Tibial nerve (tissue), 4 donors: ENCODE measurements at places on chromosomes 6 and 20. TPM values are rescaled to one million over a fixed set of nuclear protein-coding genes. Genes with fewer than 3 reads are reported as not detected.
A peak's percentile ranks its signal among the peaks of the same experiment; 100 is the strongest.

DNA sequence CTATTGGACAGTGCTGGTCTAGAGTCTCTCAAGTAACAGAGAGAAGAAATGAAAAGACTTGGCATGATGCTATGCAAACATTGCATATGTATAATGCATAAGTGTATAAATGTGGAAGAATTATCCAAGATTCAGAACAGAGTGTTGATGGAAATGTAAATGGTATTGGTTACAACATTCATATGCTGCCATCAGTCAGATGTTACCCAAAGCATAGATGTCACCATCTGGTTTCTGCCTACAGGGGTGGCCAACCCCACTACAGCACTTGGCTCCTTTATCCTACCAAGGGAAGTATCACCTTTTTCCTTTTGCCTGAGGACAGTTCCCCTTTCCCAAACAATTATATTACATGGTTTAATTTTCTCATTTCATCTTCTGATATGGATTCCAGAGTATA, 11.9 kb downstream of the POPDC3 start:
- no peak overlapping the region for H3K27ac ChIP-seq
- H3K36me3 ChIP-seq: no peaks in the 10 kb centered on the region
- H3K27me3 ChIP-seq: no peaks in the 10 kb centered on the region
- no peak for DNase-seq
- H3K4me1 ChIP-seq: no peaks in the 10 kb centered on the region

The ECI2 gene
- total RNA-seq: 76.2 TPM

The RSPO4 gene
- 0.30 TPM for total RNA-seq

The SLC22A3 gene
- 76.8 TPM for total RNA-seq

DNA sequence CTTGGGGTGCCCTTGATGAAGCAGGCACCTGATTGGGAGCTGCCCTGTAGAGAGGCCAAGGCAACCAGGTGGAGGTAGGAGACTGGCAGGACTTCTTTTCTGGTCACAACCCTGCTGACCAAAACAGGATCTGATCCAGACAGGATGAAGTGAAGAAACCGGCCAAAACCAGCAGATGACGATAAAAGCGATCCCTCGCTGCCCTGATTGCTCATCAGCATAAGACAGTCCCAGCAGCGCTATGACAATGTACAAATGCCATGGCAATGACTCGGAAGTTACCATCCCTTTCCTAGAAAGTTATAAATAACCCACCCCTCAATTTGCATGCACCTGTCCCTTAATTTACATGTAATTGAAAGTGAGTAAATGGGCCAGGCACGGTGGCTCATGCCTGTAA, 88.4 kb upstream of the PDE10A start:
- no peaks in the 10 kb centered on the region for H3K36me3 ChIP-seq
- H3K27me3 ChIP-seq: no peaks in the 10 kb centered on the region
- DNase-seq: no peak
- no peaks in the 10 kb centered on the region for H3K4me1 ChIP-seq
- no peak overlapping the region for H3K27ac ChIP-seq

DNA sequence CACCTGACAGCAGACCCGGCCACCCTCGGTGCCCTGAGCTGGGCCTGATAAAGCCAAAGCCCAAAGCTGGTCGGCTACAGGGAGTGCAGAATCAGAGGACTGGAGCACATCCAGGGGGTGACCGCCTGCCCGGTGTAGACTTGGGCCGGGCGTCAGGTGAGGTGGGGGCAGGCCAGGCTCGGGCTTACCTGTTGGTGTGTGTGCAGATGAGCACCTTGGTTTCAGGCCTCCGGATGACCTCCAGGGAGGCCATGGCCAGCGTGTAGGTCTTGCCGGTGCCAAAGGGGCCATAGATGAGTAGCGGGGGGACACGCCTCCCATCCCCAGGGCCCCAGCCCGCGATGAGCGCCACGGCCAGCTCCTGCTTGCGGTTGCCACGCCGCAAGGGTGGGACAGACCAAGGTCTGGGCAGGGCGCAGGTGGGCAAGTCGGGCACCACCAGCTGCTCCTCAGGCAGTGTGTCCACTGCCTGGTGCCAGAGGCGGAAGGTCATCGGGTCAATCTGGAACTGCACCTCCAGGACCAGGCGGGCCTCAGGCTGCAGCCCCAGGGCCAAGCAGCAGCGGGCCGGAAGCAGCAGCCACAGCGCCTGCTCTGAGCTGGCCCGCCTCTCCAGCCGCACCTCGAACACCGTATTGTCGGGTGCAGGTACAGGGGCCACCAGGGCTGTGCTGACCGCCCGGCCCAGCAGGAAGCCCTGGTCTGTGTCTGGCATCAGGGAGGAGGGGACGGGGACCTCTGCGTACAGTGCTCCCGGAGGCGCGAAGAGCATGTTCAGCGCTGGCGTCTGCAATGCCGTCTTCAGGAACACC, 5.7 kb downstream of the HELZ2 start:
- H3K27ac ChIP-seq: no peak overlapping the region
- H3K4me3 ChIP-seq: no peak overlapping the region
- no peaks in the 10 kb centered on the region for H3K27me3 ChIP-seq
- H3K36me3 ChIP-seq: peaks cover 79% of the 10 kb centered on the region
- H3K4me1 ChIP-seq: no peaks in the 10 kb centered on the region

GRCh38 chr20:63092660-63093215, 86.0 kb upstream of the BHLHE23 start:
- H3K36me3 ChIP-seq: no peaks in the 10 kb centered on the region
- H3K4me1 ChIP-seq: no peaks in the 10 kb centered on the region
- no peak for DNase-seq
- H3K27me3 ChIP-seq: peaks cover 65% of the 10 kb centered on the region
- no peak overlapping the region for H3K4me3 ChIP-seq

- no peaks in the 10 kb centered on the region for H3K36me3 ChIP-seq
- DNase-seq: no peak
- H3K27me3 ChIP-seq: no peaks in the 10 kb centered on the region
- H3K4me3 ChIP-seq: no peak overlapping the region
- H3K4me1 ChIP-seq: no peaks in the 10 kb centered on the region
These were observed 2.1 kb upstream of the MUC22 start for GRCh38 chr6:31008165-31008564.

DNA sequence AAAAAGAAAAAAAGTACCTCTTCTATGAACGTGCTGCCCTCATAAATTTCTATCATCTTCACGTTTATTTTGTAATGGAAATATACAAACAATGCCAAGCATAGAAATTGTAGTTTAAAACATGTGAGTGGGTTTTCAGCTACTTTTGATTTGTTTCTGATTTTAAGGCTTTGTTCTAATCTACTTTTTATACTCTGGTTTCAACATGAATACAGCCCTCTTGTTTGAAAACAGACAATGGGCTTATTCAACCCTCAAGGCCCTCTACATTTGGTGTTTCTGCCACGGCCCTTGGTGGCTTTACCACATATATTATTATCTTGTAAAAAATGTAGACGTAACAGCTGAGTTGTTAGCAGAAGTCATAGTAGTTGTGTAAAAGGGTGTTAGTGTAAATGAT, 153.9 kb downstream of the SOX4 start:
- H3K27ac ChIP-seq: peak overlapping the region; percentile 38
- H3K36me3 ChIP-seq: no peaks in the 10 kb centered on the region
- no peaks in the 10 kb centered on the region for H3K4me1 ChIP-seq
- no peak for DNase-seq

The SLC17A2 gene
- total RNA-seq: not detected

- no peak overlapping the region for H3K4me3 ChIP-seq
- no peaks in the 10 kb centered on the region for H3K27me3 ChIP-seq
- H3K36me3 ChIP-seq: peaks cover 98% of the 10 kb centered on the region
- H3K4me1 ChIP-seq: no peaks in the 10 kb centered on the region
- no peak for DNase-seq
These were observed 21.6 kb downstream of the SERINC3 start for GRCh38 chr20:44500221-44500620.

DNA sequence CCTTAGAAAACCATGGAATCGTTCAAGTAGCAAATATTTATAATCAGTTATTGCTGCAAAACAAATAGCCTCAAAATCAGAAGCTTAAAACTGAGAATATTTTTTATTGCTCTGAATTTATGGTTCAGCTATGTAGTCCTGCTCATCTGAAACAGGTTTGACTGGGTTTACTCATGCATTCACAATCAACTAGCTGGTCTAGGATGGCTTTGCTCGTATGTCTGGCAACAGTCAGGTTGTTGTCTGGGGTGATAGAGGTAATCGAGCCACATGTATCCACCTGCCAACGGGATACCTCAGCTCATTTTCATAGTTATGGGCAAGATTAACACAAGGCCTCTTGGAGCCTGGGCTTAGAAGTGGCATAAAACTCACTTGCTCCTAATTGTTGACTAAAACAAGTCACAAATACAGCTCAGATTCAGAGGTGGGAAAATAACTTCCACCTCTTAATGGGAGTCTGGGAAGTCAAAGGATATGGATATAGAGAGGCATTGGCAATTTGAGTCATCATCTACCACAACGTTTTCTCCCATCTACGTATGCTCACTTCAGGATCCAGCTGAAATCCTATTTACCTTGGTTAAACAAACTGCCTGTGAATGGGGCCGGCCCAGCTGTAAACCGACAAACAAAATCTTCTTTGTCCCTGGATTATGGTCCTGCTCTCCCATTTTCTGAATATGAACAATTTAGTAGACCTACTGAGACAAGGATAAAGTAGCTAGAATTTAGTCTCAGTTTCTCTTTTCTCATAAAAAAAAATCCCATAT, 54.5 kb upstream of the TENT5A start:
- H3K4me1 ChIP-seq: no peaks in the 10 kb centered on the region
- no peak for DNase-seq
- no peaks in the 10 kb centered on the region for H3K27me3 ChIP-seq
- no peaks in the 10 kb centered on the region for H3K36me3 ChIP-seq

DNA sequence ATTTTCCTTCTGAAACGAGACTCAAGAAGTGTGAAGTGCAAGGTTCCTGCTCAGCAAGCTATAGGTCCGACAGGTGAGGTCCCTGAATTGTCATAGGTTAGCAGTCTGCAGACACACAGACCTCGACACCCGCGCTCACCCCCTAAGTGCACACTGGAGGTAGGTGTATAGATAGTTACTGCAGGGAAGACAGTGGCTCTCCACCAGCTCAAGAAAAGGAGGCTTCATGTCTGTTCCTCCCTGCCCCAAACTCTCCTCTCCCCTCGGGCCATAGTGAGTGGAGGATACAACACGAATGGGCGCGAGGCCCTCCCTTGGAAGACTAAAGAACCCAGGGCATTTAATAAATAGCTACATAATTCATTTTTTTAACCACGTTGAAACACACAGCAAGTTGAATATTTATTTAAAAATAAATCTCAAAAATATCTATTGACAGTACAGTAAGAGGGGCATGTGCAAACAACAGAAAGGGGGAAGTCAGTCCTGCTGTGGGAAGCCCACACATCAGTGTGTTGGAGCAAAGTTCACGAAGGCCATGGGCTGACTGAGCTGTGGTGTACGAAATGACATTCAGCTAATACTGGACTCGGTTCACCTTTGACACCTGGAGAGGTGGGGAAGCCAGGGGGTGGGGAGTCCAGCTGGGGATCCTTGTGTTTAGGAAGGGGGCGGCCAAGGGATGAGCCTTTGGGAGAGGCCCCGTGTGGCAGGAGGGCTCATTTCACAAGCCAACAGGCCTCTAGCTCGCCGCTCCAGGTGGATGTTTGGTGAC, 10.7 kb downstream of the SPATA2 start:
- no peaks in the 10 kb centered on the region for H3K27me3 ChIP-seq
- DNase-seq: no peak
- H3K4me3 ChIP-seq: no peak overlapping the region
- H3K4me1 ChIP-seq: peaks cover 1% of the 10 kb centered on the region

The EFCAB8 gene
- total RNA-seq: 0.30 TPM

DNA sequence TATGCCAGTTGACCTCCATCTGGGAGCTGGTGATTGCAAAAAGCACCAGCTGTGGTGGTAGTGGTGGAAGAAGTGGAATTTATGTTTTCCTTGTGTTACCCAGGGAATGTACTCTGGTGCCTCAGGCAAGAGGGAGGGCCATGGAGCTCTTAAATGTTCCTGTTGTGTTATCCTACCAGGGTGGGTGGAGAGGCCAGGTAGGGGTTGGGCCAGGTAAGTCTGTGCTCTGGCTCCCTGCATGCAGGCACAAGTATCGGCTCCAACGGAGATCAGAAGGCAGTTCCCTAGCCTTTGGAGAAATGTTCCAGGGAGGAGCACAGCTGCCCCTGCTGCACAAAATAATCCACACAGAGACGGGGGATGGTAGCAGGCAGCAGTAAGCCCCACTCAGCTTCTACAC, 419.3 kb upstream of the EYS start:
- H3K4me3 ChIP-seq: no peak overlapping the region
- no peaks in the 10 kb centered on the region for H3K36me3 ChIP-seq
- H3K27ac ChIP-seq: no peak overlapping the region

GRCh38 chr6:7669742-7670141, 56.2 kb upstream of the BMP6 start:
- no peak for DNase-seq
- H3K4me1 ChIP-seq: peaks cover 45% of the 10 kb centered on the region

DNA sequence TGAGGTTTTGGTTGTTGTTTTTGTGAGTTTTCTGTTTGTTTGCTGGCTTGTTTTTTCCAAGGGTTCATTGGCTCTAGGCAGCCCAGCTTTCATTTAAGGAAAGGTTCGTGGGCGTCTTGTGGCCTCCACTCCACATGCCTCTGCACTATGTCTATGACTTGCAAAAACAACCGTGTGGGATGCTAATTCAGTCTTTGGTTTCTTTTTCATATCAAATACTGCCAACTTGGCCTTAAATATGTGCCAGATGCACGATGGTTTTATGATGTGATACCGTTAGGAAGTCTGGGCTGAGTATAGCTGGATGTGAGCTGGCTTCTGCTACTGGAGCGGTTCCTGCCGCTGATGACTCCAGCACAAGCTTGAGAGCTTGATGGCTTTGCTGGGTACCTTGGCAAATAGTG, 96.3 kb downstream of the BMP2 start:
- H3K27ac ChIP-seq: no peak overlapping the region
- H3K27me3 ChIP-seq: no peaks in the 10 kb centered on the region
- DNase-seq: no peak

The ULBP2 gene
- total RNA-seq: not detected

GRCh38 chr6:74902089-74902488, 303.8 kb downstream of the COL12A1 start:
- H3K36me3 ChIP-seq: no peaks in the 10 kb centered on the region
- no peaks in the 10 kb centered on the region for H3K4me1 ChIP-seq
- no peak overlapping the region for H3K4me3 ChIP-seq

DNA sequence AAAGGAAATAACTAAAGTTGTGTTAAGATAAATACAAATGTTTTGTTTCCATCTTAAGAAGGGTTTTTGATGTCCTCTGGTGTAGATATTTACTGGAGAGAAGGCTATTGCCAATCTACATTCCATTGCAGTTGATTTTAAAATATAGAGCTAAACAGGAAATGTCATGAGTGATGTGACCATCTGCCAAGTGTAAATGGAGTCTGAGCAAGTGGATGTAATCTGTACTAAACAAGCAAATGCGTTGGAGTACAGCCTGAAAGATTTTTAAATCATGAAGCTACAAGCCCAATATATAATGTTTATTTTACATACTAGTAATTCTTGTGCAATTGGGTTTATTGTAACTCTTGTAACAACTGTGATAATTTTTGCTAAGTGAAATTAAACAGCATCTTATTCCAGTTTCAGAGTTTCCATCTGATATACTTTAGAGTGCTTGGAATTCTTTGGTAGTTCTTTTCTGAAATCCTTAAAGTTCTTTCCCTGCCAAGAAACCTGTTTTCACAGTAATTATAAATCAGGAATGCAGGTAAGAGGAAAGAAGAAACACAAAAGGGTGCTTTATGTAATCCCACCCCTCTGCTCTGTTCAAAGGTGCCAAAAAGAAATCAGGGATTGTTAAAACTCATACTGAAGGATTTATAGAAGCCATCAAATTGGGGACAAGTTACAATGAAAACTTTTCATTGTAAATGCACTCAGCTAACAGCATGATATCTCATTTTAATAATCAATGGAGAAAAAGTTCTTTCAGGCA, 47.2 kb upstream of the FLRT3 start:
- H3K27ac ChIP-seq: no peak overlapping the region
- no peaks in the 10 kb centered on the region for H3K36me3 ChIP-seq
- DNase-seq: no peak
- H3K4me3 ChIP-seq: no peak overlapping the region
- no peaks in the 10 kb centered on the region for H3K4me1 ChIP-seq

The MTG2 gene
- 46.9 TPM for total RNA-seq

The BPIFA3 gene
- total RNA-seq: not detected
